ENCODE measurements at places on chromosomes 13 and 19.

- no peak for DNase-seq
Observed at GRCh38 chr13:79307866-79308298, 98.2 kb downstream of the RBM26 start.

DNA sequence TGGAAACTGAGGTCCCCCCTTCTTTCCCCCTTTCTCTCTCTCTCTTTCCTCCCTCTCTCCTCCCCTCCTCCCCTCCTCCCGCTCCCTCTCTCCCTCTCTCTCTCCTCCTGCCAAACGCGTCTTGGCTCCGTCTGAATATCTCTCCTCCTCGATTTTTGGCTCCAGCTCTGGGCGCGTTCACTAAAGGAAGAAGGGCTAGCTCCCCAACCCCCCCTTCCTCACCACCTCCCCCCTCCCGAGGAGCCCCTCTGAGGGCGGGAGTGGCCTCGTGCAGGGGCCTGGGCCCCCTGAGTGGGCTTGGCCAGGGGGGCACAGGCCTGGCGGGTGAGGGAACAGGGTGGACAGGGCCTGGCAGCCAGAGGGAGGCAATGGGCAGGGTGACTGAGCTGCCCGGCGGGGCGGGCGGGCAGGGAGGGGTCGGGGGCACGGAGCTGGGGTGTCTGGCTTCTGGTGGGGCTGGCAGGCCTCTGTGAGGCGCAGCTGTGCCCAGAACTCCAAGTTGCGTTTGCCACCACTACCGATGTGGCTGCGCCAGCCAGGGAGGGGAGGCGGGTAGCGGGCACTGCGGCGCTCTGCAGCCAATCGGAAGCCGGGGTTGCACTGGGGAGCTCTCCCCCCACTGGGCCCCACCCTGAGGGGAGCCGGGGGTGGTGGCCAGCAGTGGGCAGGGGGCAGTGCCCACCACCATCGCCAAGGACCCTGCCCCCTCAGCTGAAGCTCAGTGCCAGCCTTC, 7.1 kb downstream of the NFIX start:
- DNase-seq = no peak

GRCh38 chr19:15365264-15365663, 14.3 kb downstream of the AKAP8 start:
- no peak for DNase-seq

GRCh38 chr13:40341096-40341471, 325.4 kb downstream of the FOXO1 start:
- no peak for DNase-seq

GRCh38 chr13:95231393-95231792, 69.9 kb downstream of the ABCC4 start:
- DNase-seq = no peak

GRCh38 chr13:102702965-102703725, 8.3 kb upstream of the METTL21C start:
- DNase-seq = no peak

- DNase-seq = peak; percentile 63
Observed at GRCh38 chr13:32028711-32029110, 2.9 kb upstream of the FRY start.

- DNase-seq = no peak
Observed at GRCh38 chr19:35410487-35410886, 37.6 kb upstream of the FFAR2 start.

GRCh38 chr13:50990818-50991506, 81.4 kb downstream of the RNASEH2B start:
- peak; percentile 59 for DNase-seq

GRCh38 chr13:28000567-28000966, 12.1 kb upstream of the URAD start:
- no peak for DNase-seq

DNA sequence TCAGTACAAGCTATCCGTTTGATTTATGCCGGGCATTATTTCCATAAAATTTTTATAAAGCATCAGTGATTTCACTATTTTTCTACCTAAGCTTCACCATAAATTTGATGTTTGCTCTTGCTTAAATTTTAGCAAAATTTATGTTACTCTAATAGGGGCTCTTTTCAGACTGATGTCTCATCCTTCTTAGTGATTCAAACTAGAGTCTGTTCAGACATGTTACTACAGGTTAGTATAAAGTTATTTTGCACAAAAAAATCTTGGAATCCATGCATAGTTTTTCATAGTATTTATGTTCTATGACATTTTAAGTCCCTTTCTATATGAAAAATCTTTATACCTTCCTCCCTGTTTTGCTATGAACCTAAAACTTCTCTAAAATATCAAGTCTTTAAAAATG, 1151.9 kb downstream of the SLITRK5 start:
- DNase-seq = no peak

- DNase-seq = no peak
Observed at GRCh38 chr13:29817604-29818378, 32.6 kb downstream of the UBL3 start.

DNA sequence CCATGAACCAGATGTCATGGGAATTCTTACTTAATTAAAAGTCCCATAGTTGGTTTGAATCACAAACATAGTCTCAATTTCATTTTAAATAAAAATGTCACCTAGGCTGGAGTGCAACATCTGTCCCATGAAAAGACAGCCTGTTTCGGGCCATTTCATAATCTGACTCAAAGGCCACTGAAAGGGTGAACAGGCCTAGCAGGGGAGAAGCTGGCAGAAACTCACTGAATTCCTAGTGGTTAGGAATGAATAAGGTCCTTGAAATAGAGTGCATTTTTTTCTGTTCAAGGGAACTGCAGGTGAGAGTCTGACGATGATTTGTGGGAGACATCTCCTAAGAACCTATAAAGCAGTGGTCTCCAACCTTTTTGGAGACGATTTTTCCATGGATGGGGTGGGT, 44.0 kb upstream of the PCCA start:
- no peak for DNase-seq

DNA sequence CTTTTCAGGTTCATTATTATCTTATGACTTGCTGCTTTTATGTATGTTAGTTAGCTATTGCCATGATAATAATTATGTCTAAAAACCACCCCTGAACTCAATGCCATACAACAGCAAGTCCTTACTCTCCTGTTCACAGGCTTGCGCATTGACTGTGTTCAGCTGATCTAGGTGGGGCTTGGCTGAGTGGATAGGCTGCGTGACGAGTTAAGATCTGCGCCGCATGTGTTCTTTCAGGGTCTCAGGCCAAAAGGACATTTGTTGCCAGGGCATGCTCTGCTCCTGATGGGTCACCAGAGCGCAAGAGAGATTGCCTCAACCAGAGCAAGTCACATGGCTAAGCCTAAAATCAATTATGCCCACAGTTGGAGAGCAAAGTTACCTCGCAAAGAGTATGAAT, 859 bp downstream of the ZNF568 start:
- no peak for DNase-seq

GRCh38 chr13:45733361-45733760, 31.2 kb downstream of the CBY2 start:
- DNase-seq = no peak

GRCh38 chr19:58229255-58229639, 533 bp downstream of the ZNF544 start:
- no peak for DNase-seq

All from NCI-H2081 treated with DMSO at 0.1 percent for 48 hours (cell line).